Effector memory CD8-positive, alpha-beta T cell (primary cell): ENCODE measurements at places on chromosomes 1 and 21.

GRCh38 chr1:37017720-37018119, 16.6 kb downstream of the GRIK3 start:
- H3K27ac ChIP-seq: no peak overlapping the region
- H3K4me3 ChIP-seq: no peak overlapping the region
- no peaks in the 10 kb centered on the region for H3K4me1 ChIP-seq
- peaks cover 29% of the 10 kb centered on the region for H3K27me3 ChIP-seq
- no peak for DNase-seq

DNA sequence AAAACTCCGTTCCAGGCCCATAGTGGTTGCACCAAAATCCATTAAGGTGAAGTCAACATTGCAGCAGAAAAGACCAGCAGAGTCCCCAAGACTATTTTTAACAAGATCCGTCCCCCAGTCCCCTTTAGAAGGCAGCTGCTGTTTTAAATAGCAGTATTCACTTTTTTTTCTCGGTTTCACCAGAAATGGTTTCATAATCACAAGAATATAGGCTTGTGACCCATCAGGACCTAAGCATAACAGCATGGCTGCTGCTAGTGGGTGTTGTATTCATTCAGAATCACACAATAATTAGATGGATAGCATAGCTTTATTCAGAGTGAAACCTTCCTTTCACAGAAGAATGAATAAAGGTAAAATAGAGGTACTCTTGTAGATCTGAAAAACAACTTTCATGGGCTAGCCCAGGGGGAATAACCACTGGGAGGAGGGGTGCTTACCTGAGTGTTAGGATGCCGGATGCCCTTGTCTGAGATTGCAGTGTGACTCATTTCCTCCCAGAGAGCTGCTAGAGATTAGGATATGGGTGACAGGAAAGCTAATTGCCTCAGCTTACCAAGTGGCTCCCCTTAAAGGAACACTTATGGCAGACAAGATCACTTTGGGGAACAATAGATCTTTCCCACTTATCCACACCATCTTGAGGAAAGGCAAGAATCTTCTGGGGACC, 35.0 kb downstream of the ACKR1 start:
- no peak overlapping the region for H3K4me3 ChIP-seq
- no peak for DNase-seq
- H3K36me3 ChIP-seq: no peaks in the 10 kb centered on the region
- peaks cover 6% of the 10 kb centered on the region for H3K4me1 ChIP-seq
- peaks cover 35% of the 10 kb centered on the region for H3K27me3 ChIP-seq

DNA sequence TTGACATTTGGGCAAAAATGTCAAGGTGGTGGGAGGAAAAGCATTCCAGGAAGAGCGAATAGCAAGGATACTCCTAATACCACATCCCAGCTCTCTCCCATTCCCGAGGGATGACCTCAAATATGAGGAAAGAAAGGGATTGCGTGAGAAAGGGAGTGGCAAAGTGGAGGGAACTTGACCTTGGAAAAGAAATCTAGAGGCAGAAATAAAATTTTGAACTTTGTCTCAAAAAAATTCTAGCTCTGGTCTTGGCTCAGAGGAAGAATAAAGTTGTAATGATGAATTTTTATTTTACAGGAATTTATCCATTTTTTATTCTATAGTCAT, 127.8 kb downstream of the TBX19 start:
- no peaks in the 10 kb centered on the region for H3K27me3 ChIP-seq
- peaks cover 44% of the 10 kb centered on the region for H3K4me1 ChIP-seq
- no peak for DNase-seq
- peak overlapping the region; percentile 77 for H3K27ac ChIP-seq

GRCh38 chr1:94087193-94087592, 33.8 kb downstream of the ABCA4 start:
- no peaks in the 10 kb centered on the region for H3K4me1 ChIP-seq
- H3K4me3 ChIP-seq: no peak overlapping the region
- peaks cover 38% of the 10 kb centered on the region for H3K27me3 ChIP-seq
- H3K36me3 ChIP-seq: no peaks in the 10 kb centered on the region

- no peaks in the 10 kb centered on the region for H3K27me3 ChIP-seq
- H3K36me3 ChIP-seq: peaks cover 6% of the 10 kb centered on the region
- H3K27ac ChIP-seq: no peak overlapping the region
- DNase-seq: no peak
- H3K4me3 ChIP-seq: no peak overlapping the region
- H3K4me1 ChIP-seq: peaks cover 11% of the 10 kb centered on the region
Observed at GRCh38 chr1:54768093-54768492, 3.8 kb upstream of the PARS2 start.

GRCh38 chr1:236361909-236362590, 32.0 kb upstream of the EDARADD start:
- DNase-seq: no peak
- H3K4me3 ChIP-seq: no peak overlapping the region
- no peaks in the 10 kb centered on the region for H3K36me3 ChIP-seq
- H3K4me1 ChIP-seq: no peaks in the 10 kb centered on the region
- no peak overlapping the region for H3K27ac ChIP-seq

GRCh38 chr1:228146417-228147150, 3.1 kb upstream of the GJC2 start:
- no peak for DNase-seq
- no peak overlapping the region for H3K4me3 ChIP-seq
- no peak overlapping the region for H3K27ac ChIP-seq
- peaks cover 35% of the 10 kb centered on the region for H3K4me1 ChIP-seq

- DNase-seq: no peak
- no peak overlapping the region for H3K27ac ChIP-seq
- H3K4me3 ChIP-seq: no peak overlapping the region
- H3K27me3 ChIP-seq: peaks cover 44% of the 10 kb centered on the region
- H3K36me3 ChIP-seq: no peaks in the 10 kb centered on the region
Observed at GRCh38 chr1:6753320-6754140, 31.7 kb upstream of the CAMTA1 start.
